OCI-M1 (cell line): ENCODE measurements at places on chromosomes 13 and 19.

DNA sequence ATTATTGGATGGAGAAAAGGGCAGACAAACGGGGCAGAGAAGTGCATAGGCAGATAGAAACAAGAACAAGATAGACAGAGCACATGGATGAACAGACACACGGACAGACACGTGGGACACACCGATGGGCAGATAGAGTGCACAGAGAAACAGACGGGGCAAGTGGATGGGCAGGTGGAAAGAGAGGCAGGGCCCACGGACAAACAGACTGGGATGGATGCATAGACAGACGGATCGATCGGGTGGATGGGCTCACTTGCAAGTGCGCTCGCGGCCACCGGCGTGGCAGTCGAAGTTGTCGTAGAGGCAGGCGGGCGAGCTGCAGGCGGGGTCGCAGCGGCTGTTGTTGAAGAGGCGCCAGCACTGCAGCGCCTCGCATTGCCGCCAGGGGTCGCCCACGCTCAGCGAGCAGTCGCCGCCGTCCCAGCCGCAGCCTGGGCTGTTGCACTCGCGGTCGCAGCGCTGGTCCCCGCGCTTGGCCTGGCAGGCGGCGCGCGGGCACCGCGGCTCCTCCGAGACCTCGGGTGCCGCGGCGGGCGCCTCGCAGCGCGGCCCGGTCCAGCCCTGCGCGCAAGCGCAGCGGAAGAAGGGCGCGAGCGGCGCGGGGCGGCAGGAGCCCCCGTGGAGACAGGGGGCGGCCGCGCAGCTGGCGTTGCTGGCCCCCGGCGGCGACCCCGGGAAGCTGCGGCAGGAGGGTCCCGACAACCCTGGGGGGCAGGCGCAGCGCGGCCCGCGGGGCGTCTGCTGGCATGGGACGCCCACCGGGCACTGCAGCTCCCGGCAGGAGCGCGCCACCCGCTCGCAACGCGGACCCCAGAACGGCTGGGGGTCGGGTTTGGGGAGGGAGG, 23.3 kb downstream of the NOTCH3 start:
- peak; percentile 97 for DNase-seq

DNA sequence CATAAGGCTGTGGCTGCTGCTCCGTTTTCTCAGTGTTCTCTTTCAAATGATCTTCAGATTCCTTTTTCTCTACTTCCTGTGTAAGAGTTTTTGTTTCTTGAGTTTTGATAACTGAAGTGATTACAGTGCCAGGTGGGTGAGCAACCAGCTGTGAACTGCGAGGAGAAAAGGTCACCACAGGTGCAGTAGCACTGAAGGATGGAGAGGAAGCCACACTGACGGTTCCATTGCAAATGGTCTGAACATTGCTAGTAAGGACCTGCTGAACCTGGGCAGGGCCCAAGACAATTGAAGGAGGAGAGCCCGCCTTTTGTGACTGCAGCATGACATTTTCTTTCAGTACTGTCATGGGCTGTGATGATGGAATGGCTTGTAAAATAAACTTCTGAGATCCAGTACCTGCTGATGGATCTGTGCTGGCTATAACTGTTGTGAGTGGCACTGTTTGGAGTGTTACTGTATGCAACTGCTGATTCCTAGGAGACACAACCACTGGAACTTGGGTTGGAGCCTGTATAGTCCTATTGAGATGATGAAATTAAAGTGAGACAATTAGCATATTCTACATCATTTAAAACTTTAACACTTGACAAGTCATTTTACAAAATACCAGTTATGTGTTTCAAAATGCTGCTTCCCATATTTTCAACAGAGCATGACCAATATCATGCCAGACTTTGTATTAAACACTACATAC, 85.5 kb downstream of the ELF1 start:
- no peak for DNase-seq

GRCh38 chr13:40488869-40489391, 177.5 kb downstream of the FOXO1 start:
- DNase-seq, result no peak

DNA sequence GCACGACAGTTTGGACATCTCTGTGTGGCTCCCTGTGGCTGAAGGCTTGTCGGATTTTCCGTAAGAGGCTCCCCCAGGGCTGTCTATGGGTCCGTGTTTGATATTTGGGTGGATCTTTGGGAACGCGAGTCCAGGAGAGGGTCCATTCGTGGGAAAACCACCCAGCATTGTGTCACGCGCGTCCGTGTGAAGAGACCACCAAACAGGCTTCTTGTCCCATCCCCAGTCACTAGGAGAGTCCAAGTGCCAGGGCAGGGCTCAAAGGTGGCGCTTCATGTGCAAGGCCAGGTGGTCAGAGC, 2.4 kb downstream of the KLF1 start:
- DNase-seq, result no peak

DNA sequence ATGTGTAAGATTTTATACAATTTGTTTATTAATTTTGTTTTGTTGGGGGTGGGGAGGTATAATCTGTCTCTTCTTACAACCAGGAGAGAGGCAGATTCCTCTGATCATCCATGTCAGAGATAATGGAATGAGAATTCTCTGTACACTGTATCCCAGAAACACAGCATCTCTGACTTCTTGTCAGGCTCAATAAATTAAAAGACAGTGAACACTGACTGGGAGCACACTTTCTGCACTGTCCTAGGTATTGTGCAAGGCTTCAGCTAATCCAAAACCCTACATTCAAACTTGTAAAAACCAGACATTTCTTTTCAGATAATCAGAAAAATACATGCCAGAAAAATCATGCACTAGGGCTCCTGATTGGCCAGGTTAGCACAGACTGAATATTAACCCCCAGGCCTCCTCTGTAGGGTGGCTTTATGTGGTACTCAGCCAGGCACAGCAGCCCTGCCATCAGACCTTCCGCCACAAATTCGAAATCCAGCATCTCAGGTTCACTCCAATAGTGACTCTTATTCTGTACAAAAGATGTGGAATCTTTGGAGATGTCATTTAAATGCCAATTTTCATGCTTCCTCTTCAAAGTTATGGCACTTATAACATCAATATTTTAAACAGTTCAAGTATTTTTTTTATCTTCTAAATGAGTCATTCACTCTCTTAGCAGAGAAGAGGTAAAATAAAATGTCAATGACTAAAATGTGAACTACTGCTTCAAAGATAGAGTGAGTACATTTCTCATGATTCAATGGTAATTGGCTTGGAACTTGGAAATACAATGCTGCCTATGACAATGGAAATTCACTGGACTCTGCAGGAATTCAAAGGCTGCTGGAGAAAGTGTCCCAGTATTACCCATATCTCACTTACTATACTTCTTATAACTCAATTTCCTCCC, 211.5 kb downstream of the KLF12 start:
- no peak for DNase-seq

DNA sequence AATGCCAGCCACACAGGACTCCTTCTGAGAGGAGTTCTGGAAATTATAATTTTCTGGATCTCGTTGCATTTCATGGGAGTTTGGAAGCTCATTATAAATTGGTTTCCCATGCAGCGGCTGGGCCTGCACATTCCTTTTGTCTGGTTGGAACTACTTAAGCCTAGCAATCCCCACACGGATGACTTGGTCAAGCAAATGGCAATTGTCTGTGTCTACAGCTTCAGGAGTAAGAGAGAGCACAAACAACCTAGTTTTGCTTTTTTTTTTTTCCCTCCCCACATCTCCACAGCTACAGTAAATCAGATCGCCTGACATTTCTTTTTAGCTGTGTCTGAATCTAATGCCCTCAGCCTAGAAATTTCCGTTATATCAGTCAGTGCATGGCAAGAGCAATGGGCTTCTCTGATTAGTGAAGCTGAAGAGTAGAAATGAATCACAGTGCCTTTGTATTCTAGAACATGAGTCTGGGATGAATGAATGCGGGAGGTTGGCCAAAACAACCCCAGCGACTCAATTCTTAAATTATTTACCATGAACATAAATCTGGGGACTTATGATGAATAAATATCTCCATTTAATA, 15.1 kb downstream of the PCDH8 start:
- DNase-seq, result no peak

DNA sequence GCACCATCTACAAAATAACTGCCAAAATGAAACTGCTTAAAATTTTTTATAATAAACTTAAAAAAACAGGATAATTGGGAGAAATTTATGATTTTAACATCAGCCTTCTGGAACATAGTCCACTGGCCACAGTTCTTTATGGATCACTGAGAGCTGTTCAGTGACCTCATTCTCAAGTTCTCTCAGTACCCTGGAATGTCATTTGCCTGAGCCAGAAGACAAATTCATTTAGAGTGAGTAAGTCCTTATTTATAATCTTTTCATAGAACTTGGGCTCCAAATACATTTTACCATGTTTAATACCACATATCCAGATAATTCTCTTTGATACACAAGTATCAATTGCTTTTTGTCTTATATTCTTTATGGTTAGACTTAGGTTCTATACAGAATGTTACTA, 87.6 kb downstream of the CAB39L start:
- no peak for DNase-seq

DNA sequence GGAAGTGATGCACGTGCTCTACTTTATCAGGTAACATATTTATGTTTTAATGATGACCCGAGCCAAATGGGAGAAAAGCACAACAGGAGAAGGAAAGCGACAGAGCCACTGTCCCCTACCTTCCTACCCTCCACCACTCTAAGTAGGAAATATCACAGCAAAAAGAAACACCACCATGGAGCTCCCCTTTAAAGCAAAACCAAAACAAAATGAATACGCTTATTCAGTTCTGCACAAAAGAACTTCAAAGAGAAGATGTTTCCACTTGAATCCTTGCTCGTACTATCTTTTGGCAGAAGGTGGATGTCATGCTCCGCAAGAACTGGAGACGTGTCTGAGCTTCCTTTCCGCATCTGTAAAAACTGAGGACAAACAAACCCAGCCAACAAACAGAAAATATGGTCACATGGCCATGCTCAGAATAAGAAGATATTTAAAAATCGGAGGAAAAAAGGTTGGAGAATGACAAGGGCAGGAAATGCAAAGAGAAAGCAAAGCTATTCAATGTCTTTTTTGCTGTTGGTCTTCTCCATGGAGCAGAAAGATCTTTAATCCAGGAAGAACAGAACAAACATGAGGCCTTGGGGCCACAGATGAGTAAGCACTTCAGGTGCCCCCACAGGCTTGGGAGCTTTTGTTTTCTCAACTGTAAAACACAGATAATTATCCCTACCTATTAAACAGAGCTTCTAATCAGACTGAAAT, 19.5 kb downstream of the N4BP2L1 start:
- DNase-seq, result no peak

GRCh38 chr19:44992336-44993163, 8.7 kb upstream of the RELB start:
- no peak for DNase-seq
